Kidney (tissue), 22 donors: ENCODE measurements at places on chromosomes 16 and 17. TPM values are rescaled to one million over a fixed set of nuclear protein-coding genes. Genes with fewer than 3 reads are reported as not detected.
A peak's percentile ranks its signal among the peaks of the same experiment; 100 is the strongest.

TEKT1 gene
- total RNA-seq, result 0.06 TPM

GPR142 gene
- total RNA-seq, result not detected

DNA sequence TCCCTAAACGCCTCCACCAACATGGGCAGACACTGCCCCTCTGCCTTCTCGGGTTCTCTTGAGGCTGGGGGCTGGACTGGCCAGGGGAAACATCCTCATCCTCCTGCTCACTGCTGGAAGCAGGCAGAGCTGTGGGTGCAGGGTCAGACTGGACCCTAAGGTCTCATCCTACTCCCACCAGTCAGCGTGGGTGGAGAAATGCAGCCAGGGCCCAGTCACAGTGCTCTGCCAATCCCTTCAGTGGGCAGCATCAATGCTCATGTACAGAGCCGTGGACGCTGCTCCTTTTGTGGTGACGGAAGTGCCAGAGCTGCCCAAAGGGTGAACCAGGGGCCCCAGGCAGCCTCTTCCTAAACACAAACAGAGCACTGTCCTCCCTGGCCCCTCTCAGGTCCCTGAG, 13.4 kb upstream of the TBX2 start:
- H3K27me3 ChIP-seq, result no peaks in the 10 kb centered on the region
- DNase-seq, result no peak

GRCh38 chr17:19273731-19274130, 36.6 kb downstream of the EPN2 start:
- H3K4me1 ChIP-seq, result peaks cover 24% of the 10 kb centered on the region
- no peak for DNase-seq
- no peaks in the 10 kb centered on the region for H3K27me3 ChIP-seq

- H3K4me1 ChIP-seq, result peaks cover 5% of the 10 kb centered on the region
- no peaks in the 10 kb centered on the region for H3K36me3 ChIP-seq
- H3K27ac ChIP-seq, result no peak overlapping the region
- no peak overlapping the region for H3K4me3 ChIP-seq
- peaks cover 18% of the 10 kb centered on the region for H3K27me3 ChIP-seq
These were observed 746 bp downstream of the HS3ST2 start for GRCh38 chr16:22814711-22815105.

- H3K27me3 ChIP-seq, result no peaks in the 10 kb centered on the region
- no peak overlapping the region for H3K4me3 ChIP-seq
- DNase-seq, result no peak
- H3K27ac ChIP-seq, result no peak overlapping the region
- no peaks in the 10 kb centered on the region for H3K36me3 ChIP-seq
- H3K4me1 ChIP-seq, result no peaks in the 10 kb centered on the region
These were observed 1.7 kb upstream of the RBBP6 start for GRCh38 chr16:24537474-24538337.

GRCh38 chr16:4157376-4157825, 41.2 kb upstream of the ADCY9 start:
- no peaks in the 10 kb centered on the region for H3K36me3 ChIP-seq
- no peaks in the 10 kb centered on the region for H3K4me1 ChIP-seq
- H3K27me3 ChIP-seq, result no peaks in the 10 kb centered on the region
- no peak overlapping the region for H3K27ac ChIP-seq

- H3K27ac ChIP-seq, result no peak overlapping the region
- DNase-seq, result peak; percentile 35
- no peaks in the 10 kb centered on the region for H3K36me3 ChIP-seq
- no peak overlapping the region for H3K4me3 ChIP-seq
These were observed 18.0 kb upstream of the HOXB9 start for GRCh38 chr17:48644159-48644558.

- H3K27me3 ChIP-seq, result no peaks in the 10 kb centered on the region
- H3K4me1 ChIP-seq, result peaks cover 6% of the 10 kb centered on the region
- DNase-seq, result no peak
- H3K27ac ChIP-seq, result no peak overlapping the region
- H3K4me3 ChIP-seq, result no peak overlapping the region
These were observed 71.0 kb upstream of the ATF7IP2 start for GRCh38 chr16:10314811-10315210.
